ENCODE measurements at places on chromosomes 12 and 14.

DNA sequence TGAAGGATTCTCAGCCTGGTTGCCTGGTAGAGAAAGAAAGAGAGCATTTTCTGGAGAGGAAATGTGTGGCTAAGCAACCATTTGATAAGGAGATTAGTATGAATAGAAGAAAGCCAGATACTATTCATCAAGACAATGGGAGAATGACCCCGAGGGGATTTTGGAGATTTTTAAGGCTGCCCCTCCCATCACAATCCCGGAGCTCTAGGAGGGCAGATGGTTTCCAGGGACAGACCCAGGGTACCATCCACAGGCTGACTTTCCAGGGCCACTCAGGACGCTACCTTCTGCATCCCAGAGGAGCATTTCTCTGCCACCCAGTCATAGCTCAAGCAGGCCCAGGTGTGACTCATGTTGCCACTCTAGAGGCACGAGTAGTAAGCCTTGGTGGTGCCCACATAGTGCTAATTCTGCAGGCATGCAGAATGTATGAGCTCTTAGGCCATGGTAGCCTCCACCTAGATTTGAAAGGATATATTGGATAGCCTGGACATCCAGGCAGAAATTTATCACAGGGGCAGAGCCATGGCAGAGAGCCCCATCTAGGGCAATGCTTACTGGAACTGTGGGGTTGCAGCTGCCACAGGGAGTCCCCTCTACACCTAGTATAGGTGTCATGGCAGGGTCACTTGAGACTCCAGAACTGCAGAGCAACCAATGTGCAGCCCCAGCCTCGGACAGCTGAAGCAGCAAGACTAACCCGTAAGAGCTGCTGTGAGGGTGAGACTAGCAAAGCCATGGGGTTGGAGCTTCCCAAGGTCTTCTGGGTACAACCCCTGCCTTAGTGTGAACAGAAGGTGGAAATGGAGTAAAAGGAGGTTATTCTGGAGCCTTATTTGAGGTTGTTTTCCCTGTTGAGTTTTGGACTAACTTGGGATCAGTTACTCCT lies 366.0 kb downstream of the ZFP36L1 start:
- peak; percentile 40 for DNase-seq

DNA sequence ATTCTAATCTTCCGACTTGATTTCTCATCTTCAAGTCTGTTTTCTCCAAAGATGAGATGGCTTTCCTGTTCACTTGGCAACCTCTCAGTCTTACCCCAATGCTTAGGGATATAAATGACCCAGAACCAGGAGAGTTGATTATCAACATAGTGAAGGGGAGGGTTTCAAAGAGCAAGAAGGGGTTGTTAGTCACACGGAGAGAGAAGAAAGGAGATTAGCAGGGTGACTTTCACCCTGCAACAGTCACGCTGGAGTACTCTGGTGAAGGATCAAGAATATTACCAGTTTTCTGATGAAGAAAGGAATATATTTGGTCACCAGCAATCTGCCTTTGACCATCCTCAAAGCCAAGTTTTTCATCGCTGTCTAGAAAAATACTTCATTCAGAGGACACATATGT lies at the start of gene TMEM52B:
TSS of gene TMEM52B (plus strand) at position 212 of the 400 bp plus-strand sequence. CDS start 543 bp downstream, outside the sequence.
- no peak for DNase-seq

- DNase-seq, result no peak
Measured at GRCh38 chr12:115859231-115859630, 418.3 kb downstream of the MED13L start.

DNA sequence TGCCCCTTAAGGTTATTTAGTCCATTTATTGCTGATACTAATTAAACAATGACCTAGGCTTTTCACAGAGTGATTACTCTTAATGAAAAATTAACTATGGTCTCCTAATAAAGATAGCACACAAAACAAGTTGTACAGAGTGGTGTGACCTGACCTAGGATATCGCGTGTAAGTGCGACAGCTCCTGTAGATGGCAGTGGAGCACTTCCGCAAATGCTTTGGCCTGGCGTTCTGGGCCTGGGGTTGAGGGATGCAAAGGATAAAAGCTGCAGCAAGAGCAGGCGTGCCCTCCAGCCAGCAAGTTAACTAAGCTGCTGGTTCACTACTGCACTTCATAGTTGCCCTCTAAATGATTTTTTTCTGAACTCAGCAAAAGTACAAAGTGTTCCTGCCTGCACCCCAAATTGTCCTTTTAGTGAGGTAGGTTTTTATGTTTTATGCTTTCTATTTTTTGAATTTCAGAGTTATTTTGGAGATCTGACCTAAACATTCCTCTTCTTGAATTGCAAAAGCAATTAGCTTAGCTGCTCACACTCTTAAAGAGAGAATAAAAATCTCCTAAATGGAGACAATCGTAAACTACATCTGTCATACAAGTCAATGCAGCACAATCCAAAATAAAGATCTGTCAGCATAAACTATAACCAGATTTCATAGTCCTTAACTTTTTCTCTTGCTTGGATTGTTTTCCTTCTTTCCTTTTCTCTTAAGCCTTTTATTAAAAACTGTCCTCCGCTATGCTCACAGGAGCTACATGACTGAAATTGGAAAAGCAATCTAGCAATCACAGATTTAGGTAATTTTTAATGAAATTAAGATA lies 379.6 kb downstream of the LRIG3 start:
- DNase-seq, result peak; percentile 72

- peak; percentile 52 for DNase-seq
Measured at GRCh38 chr14:71403656-71404055, 496.4 kb downstream of the PCNX1 start.

DNA sequence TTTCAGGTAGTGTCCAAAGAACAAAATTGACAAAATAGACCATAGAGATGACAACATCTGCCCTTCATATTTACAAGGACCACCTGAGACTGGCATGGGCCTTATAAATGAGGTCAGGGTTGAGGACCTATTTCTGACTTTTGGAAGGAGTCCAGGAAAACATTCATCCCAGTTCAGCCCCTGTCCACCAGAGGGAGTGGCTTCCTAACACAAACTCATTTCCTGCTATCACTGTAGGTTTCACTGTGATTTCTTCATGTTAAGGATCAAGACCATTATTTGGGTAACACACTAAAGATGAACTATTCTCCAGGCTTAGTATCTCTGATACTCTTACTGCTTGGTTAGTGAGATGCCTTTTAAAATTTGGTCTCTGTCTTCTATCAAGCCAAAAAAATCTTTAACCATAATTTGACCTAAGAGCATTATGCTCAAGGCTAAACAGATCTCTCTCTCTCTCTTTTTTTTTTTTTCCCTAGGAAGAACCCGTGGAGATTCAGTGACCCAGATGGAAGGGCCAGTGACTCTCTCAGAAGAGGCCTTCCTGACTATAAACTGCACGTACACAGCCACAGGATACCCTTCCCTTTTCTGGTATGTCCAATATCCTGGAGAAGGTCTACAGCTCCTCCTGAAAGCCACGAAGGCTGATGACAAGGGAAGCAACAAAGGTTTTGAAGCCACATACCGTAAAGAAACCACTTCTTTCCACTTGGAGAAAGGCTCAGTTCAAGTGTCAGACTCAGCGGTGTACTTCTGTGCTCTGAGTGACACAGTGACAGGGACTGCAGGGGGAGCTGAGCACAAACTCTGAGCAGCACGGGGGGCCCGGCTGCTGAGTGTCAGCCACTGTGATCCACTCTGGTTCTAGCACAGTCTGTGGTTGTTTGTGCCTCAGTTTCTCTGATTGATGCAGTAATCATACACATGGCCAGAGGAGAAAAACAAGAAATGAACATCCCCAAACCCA lies 267.6 kb upstream of the OR4E1 start:
- peak; percentile 61 for DNase-seq

- DNase-seq, result no peak
Measured at GRCh38 chr12:69843608-69844007, 18.6 kb downstream of the MYRFL start.

GRCh38 chr12:64814432-64814831 lies 10.0 kb upstream of the TBC1D30 start:
- no peak for DNase-seq

GRCh38 chr14:96502621-96503305 lies 581 bp downstream of the PAPOLA start:
- peak; percentile 48 for DNase-seq
